ENCODE measurements at places on chromosomes 16 and 17.
A peak's percentile ranks its signal among the peaks of the same experiment; 100 is the strongest.

- DNase-seq: peak; percentile 61
Measured at GRCh38 chr17:40452216-40452787, 9.1 kb downstream of the IGFBP4 start.

DNA sequence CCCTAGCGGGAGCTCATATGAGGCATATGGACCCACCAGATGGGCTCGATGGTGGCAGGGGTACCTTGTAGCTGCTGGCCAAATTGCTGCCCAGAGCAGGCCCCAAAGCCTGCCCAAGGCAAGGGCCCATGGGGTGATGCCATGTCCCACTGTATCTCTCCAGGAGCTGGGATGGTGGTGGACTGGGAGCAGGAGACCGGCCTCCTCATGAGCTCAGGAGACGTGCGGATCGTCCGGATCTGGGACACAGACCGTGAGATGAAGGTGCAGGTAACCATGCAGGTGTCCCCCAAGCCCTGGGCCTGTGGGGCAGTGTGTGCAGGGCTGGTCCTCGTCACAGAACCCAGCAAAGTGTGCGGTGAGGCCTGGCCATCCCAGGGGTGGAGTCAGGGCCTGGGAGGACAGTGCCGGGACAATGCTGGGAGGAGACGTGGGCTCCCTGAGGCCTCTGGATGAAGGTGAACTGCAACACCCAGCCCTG lies 34.1 kb upstream of the CHMP6 start:
- no peak for DNase-seq

DNA sequence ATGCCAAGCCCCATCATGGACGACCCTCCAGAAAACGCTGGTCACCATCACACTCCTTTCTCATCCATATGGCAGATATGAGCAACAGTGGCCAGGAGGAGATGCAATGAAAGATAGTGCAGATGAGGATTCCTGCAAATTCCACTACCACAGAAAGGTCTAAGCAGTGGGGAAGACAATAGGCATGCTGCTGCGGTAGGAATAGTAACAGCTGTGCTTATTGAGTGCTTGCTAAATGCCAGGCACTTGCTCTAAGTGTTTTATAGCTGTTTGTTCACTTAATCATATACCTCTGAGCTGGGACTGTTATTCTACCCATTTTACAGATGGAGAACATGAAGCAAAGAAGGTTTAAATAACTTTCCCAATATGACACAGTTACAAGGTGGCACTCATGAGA lies 46.6 kb upstream of the AKAP1 start:
- DNase-seq: no peak

GRCh38 chr17:82780971-82781893 lies 29.4 kb downstream of the TBCD start:
- no peak for DNase-seq

DNA sequence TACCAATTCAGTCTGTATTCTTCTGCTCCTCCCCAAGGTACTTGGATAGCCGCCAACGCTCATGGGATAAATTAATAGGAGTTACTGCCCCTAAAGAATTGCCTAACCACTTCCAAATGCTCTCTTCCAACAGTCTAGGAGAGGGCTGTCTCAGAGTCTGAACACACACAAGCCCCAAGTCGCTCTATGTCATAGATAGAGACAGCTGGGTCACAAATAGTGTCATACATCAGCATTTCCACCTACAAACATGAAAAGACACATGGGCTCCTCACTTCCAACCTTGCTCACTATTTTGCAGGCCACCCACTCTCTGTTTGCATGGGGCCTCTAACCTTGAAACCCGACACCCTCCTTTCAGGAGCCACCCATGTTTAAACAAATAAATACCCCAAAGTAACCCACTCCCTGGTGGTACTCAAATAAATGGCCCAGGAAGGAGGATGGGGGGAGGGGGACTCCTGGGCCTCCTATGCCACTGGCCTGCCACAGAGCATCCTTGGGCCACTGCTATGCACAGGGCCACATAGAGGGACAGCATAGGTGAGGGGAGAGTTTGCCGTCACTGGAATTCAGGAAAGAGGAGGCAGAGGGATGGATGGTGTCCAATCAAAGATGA lies 265.9 kb downstream of the SOX9 start:
- no peak for DNase-seq

DNA sequence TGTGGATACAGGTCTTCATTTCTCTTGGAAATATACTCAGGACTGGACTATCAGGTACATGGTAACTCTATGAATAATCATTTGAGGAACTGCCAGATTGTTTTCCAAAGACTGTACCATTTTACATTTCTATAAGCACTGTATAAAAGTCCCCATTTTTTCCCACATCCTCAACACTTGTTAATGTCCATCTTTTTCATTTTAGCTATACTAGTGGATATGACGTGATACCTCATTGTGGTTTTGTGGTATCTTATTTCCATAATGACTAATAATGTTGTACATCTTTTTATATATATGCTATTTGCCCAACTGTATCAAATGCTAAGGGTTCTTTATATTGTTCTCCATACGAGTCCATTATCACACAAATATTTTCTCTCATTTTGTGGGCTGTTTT lies 22.9 kb downstream of the NUP88 start:
- DNase-seq: no peak

GRCh38 chr17:17609121-17609520 lies 17.6 kb upstream of the PEMT start:
- DNase-seq: no peak

- DNase-seq: no peak
Measured at GRCh38 chr17:2468270-2468669, 43.4 kb downstream of the METTL16 start.

DNA sequence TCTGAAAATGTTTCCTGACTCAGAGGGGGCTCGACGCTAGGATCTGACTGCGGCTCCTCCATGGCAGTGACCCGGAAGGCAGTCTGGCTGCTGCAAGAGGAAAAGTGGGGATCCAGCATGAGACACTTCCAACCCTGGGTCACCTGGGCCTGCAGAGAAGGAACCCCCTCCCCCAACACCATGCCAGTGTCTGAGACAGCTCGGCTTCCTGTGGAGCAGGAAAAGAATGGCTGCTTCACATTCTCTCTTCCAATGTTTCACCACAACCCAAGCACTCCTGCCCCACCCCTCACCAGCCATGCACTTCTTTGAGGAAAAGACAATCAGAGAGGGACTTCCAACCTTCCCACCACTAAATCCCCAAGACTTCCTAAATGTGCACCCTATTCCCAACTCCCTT lies 10.8 kb downstream of the TP53 start:
- no peak for DNase-seq

GRCh38 chr16:80583466-80583865 lies 42.7 kb downstream of the DYNLRB2 start:
- no peak for DNase-seq

GRCh38 chr17:82390860-82391435 lies 19.4 kb downstream of the UTS2R start:
- no peak for DNase-seq

DNA sequence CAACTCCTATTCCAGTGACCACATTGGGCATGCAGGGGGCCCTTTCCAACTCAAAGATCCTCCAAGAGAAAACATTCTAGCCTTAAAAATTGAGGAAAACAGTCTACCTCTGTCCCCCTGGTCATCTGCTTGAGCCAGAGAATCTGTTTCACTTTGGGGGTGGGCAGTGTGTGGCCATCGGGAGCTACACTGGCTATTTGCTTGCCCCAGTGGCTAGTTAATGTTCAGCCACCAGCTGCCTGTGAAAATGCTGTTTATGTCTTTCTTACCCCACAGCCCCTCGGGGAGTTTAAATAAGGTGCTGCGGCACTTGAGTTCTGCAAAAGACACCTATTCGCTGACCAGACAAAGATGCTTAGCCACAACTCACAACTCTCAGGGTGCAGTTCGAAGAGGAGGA lies 43.4 kb downstream of the GNAO1 start:
- DNase-seq: no peak

DNA sequence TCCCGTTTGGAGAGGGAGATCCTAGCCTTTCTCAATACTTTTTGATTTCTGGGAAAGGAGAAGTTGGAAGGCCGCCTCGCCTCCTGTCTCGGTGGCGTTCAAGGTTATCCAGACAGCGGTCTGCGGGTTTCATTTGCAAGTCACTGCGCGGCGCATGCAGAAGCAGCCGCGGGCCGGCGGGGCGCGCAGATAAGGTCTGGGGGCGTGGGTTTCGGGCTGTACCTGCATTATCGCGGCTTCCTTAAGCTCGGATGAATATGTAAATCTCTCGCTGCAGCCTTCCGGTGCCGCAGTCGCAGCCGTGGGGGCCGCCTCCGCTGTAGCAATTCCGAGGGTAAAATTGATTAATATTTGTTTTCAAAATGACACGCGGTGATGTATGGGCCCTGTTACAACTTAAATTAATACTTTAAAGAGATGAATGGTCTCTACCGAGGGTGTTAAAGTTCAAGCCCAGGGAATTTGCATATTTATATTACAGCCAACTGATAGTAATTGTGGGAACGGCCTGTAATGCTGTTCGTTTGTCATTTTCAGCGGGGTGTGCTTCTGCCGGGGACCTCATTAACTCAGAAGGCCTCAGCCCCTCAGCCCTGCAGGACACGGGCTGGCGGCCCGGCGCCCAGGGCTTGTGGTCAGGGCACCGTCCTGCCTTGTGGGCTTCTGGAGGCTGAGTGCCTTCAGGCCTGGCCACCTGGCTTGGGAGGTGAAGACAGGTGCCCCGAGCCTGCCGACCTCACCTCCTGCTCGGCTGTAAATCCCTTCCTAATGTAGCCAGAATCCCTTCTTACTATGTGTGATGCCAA lies 99.4 kb downstream of the CYLD start:
- DNase-seq: no peak

- no peak for DNase-seq
Measured at GRCh38 chr17:29616300-29617048, 6.2 kb downstream of the CORO6 start.

- no peak for DNase-seq
Measured at GRCh38 chr16:80198311-80199299, 342.2 kb upstream of the DYNLRB2 start.

- DNase-seq: no peak
Measured at GRCh38 chr16:74605332-74605731, 1.6 kb downstream of the GLG1 start.

- DNase-seq: no peak
Measured at GRCh38 chr17:41583137-41584127, 3.3 kb downstream of the KRT14 start.

- no peak for DNase-seq
Measured at GRCh38 chr17:29138184-29138955, 41.8 kb downstream of the MYO18A start.

- peak; percentile 75 for DNase-seq
Measured at GRCh38 chr17:79808763-79809529, 12.1 kb upstream of the CBX8 start.

DNA sequence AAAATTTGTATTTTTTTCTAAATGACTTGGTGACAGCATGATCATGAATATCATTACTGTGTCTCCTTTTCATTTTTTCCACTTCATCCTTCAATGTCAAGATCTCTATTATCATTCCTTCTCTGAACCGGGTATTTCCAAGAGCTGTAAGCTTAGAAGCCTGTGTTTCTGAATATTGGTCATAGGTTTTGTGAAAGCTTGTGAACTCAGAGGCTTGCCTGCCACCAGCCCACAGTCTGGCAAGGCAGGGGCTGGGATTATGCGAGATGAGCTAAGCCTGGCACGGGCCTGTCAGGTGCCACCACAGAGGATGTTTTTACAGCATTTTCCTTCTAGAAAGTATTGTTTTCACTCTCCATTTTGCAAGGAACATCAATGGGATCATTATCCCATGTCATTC lies 92.8 kb downstream of the MYH10 start:
- no peak for DNase-seq

GRCh38 chr17:15431196-15431595 lies 36.2 kb downstream of the CDRT4 start:
- DNase-seq: peak; percentile 83

DNA sequence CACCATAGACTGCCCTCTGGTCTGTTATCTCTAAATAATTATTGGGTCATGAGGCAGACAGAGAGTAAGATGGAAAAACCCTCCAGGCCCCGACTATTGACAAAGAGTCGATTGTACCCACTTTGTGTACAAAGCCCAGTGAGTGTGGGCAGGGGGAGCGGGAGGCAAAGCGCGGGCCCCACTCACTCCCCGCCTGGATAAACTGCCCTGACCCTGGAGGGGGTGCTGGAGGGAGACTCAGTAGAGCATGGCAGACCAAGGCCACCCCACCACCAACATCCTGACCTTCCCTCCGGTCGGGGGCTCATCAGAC lies 11.2 kb upstream of the CPSF4L start:
- DNase-seq: no peak

DNA sequence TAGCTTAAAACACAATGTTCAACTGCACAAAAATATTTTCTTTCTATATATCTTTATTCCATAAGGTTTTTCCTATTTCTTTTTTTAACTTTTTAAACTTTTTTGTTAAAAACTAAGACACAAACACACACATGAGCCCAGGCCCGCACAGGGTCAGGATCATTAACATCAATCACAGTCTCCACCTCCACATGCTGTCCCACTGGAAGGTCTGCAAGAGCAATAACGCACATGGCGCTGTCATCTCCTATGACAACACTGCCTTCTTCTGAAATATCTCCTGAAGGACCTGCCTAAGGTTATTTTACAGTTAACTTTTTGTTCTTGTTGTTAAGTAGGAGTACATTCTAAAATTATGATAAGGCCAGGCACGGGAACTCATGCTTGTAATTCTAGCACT lies 4.1 kb downstream of the CFAP20 start:
- no peak for DNase-seq

DNA sequence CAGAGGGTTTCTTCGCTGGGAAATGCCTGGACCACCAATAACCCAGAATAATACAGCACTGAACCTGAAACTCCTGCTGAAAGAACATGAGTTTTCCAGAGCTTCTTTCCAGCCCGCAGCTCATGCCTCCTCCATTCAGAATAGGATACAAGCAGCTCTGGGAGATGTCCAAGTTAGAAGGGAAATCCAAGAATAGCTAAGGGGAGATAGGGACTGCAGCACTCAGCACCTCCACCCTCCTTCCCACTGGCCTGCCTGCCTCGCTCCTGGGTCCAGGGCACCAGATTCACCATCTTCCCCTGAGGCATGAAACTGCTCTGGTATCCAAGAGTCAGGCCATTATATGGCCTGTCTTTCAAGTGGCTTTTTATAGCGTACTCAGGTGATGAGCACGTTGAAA lies 4.1 kb downstream of the KRT31 start:
- DNase-seq: no peak

- DNase-seq: no peak
Measured at GRCh38 chr16:88047462-88047861, 96.2 kb downstream of the BANP start.

- DNase-seq: peak; percentile 51
Measured at GRCh38 chr17:67546578-67547527, 169.8 kb downstream of the PITPNC1 start.

DNA sequence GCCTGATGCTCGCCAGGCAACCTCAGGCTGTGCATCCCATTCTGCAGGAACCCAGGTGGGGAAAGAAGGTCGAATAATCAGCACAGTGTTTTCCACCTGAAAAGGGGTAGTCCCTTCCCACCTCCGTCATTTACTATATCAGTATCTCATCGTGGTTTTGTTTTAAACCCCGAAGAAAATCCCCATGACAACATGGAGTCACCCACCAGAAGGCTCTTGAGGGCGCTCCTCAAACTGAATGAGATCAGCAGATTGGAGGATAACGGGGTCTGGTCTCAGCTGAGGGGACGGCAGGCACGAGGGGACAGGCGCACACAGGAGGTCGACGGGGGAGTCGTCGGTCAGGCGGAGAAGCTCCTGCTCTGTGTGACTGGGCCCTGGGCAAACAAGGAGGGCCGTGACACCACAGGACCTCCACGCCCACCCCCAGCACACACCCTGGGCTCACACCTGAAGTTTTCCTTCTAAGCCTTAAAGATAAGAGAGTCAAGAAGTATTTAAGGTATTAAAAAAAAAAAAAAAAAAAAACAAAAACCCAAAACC lies 44.2 kb downstream of the MARF1 start:
- no peak for DNase-seq

GRCh38 chr16:50600582-50601283 lies 52.5 kb downstream of the NKD1 start:
- DNase-seq: no peak

Data from hepatocyte (in vitro differentiated cells).